ENCODE measurements at places on chromosomes 13 and 19.

GRCh38 chr19:40609561-40610395, 8.6 kb downstream of the LTBP4 start:
- peak; percentile 98 for DNase-seq

DNA sequence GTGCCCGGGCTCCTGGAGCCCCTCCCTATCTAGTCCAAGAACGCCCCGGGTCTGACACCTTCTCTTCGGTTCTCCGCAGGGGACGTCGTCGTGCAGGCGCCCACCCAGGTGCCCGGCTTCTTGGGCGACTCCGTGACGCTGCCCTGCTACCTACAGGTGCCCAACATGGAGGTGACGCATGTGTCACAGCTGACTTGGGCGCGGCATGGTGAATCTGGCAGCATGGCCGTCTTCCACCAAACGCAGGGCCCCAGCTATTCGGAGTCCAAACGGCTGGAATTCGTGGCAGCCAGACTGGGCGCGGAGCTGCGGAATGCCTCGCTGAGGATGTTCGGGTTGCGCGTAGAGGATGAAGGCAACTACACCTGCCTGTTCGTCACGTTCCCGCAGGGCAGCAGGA, 3.4 kb downstream of the PVR start:
- DNase-seq = no peak

- DNase-seq = peak; percentile 78
Observed at GRCh38 chr19:55486971-55487923, 989 bp upstream of the SSC5D start.

GRCh38 chr13:114066956-114067355, 65.5 kb downstream of the RASA3 start:
- DNase-seq = no peak

- no peak for DNase-seq
Observed at GRCh38 chr13:39590466-39591036, 12.4 kb downstream of the LHFPL6 start.
